Amniotic stem cell (primary cell): ENCODE measurements at places on chromosomes 6 and 20.

DNA sequence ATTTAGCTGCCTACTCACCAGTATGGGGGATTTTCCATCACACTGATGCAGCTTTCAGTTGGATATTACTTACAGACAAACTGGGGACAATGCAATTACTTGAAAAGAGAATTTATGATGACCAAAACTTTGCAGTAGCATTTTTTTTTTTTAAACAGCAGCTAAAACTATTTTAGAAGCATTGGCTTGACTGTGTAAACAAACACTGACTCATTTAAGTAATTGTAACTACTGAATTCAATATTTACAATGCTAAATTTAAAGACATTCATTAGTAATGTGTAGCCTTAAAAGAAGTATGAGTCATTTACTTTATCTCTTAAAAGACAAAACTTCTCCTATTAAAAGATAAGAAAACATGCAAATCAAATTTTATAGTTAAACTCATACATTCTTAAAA, 295.9 kb upstream of the FERMT1 start:
- DNase-seq: no peak

- peak; percentile 84 for DNase-seq
Measured at GRCh38 chr6:157107915-157108651, 215.2 kb downstream of the TMEM242 start.

DNA sequence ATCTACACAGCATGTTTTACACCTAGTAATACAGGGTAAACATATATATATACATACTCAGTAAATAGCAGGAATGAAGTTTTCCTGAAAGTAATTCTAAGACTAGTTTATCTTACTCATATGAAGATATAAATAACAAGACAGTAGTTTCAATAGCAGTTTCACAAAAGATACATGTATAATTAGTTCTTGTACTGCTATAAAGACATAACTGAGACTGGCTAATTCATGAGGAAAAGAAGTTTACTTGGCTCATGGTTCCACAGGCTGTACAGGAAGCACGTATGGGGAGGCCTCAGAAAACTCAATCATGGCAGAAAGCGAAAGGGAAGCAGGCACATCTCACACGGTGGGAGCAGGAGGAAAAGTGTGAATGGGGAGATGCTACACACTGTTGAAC, 16.9 kb downstream of the RARS2 start:
- DNase-seq: no peak

DNA sequence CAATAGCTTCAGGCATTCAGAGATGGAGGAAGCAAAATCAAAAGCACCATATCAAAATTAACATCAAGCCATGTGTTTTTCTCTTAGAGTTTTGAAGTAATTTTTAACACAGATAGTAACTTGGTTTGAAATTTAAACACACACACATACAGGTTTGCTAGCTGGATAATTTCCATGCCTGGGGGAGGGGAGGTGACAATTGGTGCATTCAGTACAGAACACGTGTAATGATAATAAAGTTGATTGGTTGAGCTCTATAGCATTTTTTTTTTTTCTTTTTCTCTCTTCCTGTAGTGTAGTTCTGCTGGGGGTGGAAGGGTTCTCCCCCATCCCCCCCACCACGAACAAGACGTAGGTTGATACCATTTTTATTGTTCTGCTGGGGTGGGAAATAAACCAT, 564.8 kb downstream of the LMBRD1 start:
- no peak for DNase-seq

DNA sequence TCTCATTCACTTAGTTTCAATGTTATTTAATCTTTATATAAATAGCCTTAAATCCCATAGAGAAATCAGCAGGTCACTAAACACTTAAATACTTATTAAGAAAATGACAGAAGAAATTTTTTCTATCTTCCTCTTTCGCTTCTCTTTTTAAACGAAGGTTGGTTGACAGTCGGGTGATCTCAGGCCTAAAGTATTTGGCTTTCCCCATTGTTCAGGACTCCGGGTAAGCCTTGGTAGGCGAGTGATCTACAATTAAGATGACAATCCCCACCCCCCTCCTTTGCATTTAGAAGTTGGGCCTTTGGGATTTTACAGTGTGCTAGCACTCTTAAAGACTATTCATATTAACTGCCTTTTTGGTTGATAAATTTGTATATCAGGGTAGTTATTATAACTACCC, 19.7 kb upstream of the UTRN start:
- no peak for DNase-seq

DNA sequence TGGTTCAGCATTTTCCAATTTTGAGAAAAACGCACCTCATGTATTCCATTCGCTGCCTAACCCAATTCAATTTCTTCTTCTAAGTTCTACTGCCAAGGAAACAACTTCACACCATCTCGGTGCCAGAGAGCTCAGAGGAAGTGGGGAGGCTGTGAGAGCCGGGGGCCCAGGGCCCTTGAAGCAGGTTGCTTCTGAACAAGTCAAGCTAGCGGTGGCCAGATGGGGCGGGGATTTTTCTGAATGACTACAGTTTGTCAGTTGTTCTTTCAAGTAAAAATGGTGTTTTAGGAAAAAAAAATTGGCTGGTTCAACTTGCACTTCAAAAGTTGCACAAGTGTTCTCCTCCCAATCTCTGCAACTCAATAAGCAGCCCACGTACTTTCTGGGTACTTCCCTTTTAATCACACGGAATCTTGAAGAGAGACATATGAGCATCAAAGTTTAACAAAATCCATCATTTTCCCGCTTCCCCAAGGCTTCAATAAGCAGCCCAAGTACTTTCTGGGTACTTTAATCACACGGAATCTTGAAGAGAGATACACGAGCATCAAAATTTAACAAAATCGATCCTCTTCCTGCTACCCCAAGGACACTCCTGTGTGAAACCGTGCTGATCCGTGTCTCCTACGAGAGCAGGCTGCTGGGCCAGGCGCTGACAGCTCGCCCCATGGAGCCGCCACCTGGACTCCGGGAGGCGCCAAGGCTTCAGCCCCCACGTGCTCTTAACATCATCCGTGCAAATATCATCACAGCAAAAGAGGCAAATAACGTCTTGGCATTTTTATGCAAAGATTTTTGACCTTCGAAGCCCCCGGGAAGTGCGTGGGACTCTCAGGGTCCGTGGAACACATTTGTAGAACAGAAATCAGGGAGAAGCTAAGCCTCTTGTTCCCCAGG, 186.7 kb upstream of the PDE10A start:
- no peak for DNase-seq

GRCh38 chr6:142898927-142899895, 45.8 kb downstream of the HIVEP2 start:
- no peak for DNase-seq

DNA sequence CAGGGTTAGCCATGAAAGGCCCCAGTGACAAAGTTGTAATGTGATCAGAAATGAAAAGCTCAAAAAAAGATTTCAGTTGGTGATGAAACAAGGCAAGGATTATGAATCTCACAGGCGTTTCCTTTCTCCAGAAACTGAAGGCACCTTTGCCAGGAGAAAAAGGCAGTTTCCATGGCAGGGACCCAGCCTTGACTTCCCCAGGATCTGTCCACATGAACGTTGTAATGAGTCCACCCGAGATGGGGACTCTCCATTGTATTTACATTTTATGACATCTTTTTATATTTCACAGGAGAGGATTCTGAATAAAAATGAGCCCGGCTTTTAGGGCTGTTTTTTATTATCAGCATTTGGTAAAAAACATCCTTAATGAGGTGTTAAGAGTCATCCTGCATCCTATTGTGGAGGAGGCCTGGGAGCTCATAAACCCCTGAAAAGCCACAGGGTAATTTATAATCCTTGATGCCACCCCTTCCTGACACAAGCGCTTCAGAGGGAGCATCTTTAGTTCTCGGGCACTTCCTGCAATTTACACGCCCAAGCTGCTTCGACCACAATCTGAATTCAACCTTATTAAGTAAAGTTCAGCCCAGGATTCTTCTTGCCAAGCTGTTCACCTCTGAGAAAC, 74.1 kb upstream of the SALL4 start:
- DNase-seq: no peak

GRCh38 chr6:1739680-1740079, 130.0 kb downstream of the FOXC1 start:
- no peak for DNase-seq

GRCh38 chr6:152093711-152094110, 286.2 kb downstream of the ESR1 start:
- no peak for DNase-seq

DNA sequence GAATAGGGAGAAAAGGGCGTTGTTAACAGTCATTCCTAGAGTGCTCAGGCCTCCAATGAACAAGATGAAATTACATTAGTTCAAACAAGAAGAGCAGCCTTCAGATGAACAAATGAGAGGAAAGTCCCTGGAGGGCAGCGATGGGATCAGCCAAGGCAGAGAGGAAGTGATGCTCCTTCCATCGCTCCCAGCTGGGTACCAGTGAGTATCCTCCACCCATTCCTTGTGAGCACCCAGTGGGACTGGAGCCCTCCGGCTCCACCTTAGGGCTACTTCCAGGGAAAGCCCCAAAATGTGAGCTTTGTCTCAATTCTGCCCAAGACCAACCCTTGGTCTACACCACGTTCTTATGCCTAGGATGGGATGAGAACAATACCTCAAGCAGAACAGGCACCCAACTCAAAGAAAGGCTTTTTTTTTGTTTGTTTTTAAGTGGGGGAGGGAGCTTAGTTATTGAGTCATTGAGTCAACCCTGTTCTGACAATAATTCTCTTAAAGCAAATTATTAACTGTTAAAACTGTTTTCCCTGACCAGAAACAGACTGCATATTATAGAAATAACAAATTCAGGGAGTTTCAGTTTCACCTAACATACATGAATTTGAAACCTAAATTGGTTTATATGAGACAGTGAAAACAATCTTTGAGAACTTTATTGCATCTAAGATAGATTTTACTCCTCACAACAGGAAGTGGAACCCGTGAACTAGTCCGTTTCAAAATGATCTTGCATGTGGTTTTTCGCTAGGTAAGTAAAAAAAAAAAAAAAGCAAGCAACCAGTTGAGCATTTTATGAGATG, 106.9 kb downstream of the IPCEF1 start:
- DNase-seq: no peak

- no peak for DNase-seq
Measured at GRCh38 chr6:125346201-125346925, 44.6 kb upstream of the HDDC2 start.

DNA sequence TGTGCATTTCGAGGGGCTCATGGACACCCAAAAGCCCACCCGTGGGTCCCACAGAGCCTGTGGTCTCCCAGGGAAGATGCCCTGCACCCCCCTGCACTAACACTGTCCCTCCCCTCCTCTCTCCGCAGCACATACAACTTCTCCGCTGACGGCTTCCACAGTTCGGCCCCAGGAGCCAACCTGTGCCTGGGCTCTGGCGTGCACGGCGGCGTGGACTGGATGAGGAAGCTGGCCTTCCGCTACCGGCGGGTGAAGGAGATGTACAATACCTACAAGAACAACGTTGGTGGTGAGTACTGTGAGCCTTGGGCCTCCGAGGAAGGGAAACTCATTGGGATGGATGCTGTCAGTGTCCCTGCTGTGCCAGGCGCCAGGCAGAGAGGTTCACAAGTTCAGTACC, 183.9 kb downstream of the ZMYND8 start:
- DNase-seq: no peak

DNA sequence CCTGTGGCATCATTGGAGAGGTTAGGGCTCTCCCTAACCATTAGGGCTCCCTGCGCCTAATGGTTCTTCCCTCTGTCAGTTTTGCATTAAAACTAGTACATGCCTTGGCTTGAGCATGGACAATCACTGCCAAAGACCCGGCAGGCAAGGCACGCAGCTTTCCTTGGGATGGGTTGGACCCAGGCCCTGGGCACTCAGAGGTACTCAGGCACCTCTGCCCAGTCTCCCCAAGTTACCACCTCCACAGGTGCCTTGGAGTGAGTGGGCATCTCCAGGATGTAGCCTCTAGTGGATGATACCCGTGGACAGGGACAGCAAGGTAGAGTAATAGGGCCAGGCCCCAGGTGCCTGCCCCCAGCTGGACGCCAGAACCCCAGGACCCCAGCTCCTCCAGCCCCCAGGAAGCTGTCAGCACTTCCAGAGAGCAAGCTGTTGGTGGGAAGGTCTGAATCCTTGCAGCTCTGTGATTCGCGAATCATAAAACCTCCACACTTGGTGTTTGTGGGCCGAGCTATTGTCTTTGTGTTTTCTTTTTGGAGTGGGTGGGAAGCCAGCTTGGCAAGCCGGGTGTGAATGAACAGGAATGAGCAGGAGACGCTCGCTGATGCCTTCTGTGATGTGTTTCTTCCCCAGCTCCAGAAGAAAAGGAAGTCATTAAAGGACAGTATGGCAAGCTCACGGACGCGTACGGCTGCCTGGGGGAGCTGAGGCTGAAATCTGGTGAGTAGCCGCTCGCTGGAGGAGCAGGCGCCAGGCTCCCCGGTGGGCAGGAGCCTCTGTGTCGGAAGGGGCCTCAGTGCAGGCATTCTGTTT, 35.1 kb downstream of the SYNJ2 start:
- DNase-seq: no peak

GRCh38 chr20:63281742-63282665, 9.4 kb downstream of the ARFGAP1 start:
- no peak for DNase-seq

- DNase-seq: no peak
Measured at GRCh38 chr20:50909413-50909812, 21.8 kb downstream of the ADNP start.

GRCh38 chr6:76124018-76124417, 51.6 kb upstream of the IMPG1 start:
- no peak for DNase-seq

- DNase-seq: peak; percentile 2
Measured at GRCh38 chr6:158487495-158487894, 72.4 kb upstream of the TMEM181 start.

- DNase-seq: no peak
Measured at GRCh38 chr6:53529324-53530036, 15.4 kb downstream of the GCLC start.

DNA sequence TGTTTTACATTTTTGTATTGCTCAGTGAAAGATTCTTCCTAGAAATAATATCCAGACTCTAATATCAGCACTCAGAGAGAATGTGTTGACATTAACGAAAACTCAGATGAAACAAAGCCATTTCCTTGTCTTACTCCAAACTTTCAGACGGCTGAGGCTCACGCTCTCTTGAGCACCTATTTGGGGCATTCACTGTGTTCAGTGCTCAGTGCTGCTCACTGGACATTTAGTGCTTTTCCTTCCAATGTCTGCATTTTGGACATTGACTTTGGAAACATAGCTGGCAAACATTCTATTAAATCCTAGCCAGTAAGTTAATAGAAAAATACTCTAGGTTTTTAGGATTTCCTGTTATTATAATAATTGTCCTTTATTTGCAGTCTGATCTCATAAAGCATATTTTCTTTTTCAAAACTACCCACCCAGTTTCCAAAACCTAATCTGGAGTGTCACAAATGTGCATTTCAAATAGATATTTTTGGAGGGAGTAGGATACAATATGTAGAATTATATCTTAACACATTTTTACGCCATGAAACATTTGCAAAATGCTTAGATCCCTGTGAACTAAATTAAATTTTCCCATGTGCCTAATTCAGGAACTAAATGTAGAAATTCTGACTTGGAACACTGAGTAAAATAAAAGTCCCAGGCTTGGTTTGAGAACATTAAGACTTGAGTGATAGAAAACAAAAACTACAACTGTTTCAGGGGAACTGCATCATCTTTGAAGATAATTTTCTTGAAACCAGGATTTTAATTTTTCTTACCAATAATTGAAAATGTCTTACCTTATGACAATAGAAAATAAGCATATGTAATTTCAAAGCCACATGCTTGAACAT, 91.7 kb upstream of the B3GAT2 start:
- no peak for DNase-seq
